ENCODE measurements at places on chromosomes 13 and 19.

GRCh38 chr13:19860884-19861655 is 2.4 kb downstream of the ZMYM5 start:
- DNase-seq = no peak

DNA sequence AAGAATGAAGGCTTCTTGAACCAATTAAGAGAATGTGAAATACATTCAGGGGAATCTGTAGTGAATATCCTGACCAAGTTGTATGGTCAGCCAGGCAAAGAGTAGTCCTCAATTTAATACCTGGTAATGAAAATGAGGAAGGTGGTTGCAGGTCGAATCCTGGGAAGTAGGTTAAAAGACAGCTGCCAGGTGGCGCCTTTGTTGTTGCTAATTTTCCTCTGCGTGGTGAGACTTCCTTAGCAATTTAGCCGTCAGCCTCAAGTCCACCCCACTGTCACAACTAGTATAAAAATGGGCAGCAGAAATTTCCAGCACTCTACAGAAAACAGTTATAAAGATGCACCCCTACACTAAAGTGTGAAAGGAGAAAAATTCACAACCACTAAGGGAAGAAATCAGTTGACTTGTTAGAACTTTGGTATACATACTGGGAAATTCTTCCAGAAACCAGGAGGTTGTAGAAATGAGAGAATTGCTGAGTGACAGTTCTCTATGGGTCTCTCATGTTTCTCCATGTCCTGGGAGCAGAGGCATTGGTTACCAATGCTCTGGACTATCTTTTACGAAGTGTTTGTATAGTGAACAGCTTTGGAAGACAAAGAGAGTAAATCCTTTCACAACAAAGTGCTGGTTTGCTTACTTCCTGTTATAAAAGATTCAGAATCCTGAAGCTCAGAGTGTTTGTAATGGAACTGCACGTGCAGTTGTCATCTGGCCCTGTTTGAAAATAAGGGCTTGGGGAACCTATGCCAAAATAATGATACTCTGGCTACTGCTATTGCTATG is 235.9 kb downstream of the NHLRC3 start:
- no peak for DNase-seq

DNA sequence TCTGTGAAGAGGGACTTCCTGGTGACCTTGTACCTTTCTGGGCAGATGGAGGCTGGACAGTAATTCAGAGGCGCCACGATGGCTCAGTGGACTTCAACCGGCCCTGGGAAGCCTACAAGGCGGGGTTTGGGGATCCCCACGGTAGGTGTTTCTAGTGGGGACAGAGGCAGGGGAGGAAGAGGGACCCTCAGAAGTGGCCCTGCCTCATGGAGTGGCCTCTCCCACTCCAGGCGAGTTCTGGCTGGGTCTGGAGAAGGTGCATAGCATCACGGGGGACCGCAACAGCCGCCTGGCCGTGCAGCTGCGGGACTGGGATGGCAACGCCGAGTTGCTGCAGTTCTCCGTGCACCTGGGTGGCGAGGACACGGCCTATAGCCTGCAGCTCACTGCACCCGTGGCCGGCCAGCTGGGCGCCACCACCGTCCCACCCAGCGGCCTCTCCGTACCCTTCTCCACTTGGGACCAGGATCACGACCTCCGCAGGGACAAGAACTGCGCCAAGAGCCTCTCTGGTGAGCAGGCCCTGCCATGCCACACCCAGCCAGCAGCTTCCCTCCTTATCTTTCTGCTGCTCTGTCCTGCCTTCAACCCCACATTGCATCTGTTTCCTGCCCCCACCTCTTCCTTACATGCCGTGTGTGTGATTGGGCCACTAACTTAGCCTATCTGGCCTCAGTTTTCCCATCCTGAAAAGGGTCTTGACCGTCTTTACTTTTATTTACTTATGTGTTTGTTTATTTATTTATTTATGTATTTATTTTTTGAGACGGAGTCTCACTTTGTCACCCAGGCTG is 7.3 kb downstream of the ANGPTL4 start:
- no peak for DNase-seq

DNA sequence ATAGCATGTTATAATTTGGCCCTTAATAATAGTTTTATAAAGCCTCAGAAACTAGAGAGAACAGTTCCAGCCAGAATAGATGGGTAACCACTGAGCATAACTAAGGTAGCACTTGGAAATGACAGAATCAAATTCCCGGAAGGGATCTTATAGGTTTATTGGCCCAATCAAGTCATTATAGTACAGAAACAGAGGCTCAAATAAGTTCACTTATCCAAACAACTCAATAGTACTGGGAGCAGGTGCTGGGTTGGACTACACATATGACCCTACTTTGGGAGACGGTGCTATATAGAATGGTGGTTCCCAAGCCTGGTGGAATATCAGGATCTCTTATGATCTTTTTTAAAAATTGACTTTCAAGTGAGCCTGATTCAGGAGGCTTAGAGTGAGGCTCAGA is 32.7 kb upstream of the OLFM4 start:
- DNase-seq = no peak

GRCh38 chr19:36409841-36410240 is 8.6 kb downstream of the ZFP82 start:
- no peak for DNase-seq

DNA sequence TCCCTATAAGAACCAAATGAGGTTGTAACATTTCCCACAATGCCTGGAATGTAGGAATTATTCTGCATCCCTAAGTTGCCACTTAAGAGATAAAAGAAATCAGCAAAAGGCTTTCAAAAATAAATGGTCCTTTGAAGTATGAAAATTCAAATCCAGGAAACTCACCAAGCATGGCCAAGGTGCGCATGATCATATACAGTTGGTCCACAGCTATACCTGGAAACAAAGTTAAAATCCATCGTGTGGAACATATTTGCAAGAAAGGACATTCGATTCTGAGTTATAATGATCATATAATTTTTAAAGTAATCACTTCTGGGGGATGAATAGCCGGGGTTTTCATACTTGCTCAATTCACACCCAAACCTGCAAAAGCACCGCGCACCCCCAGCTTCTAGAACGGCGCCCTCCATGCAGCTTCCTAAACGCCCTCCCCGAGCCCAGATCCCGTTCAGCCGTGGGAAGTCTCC is 525 bp downstream of the CARS2 start:
- no peak for DNase-seq

DNA sequence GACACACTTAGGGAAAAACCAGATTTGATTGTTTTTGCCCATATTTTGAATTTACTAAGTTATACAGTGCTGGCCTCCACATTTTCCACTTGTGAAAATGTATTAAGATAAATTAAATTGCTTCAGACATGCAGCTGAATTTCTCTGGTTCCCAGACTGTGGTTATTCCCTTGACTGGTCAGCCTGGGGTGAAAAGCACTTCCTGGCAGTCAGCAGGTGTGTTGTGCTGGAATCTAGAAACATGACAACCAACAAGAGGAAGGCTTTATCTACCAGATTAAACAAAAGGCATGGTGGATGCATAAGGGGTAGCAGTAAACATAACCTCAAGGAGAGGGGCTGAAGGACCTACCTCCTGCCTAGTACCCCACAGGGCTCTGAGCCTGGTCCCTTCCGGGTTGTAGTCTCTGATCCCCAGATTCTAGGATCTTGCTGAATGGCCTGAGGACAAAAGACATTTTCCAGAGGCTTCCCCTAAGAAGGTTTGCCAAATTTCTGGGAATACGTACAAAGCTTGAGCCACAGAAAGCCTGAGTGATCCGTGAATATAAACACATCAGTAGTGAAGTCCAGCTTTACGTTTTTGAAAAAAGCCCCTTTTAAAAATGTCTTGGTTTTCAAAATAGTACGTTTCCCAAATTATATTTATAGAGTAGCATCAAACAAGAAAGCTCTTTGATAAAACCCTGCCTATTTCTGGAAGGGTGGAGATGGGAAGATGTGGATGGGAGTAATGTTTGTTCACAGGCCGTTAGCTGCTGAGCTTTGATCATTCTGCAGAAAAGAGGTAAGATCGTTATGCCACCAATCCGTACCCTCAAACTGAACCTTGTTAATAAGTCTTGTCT is 133.4 kb downstream of the LACC1 start:
- no peak for DNase-seq
